ENCODE measurements at places on chromosomes 7 and 10.
A peak's percentile ranks its signal among the peaks of the same experiment; 100 is the strongest.

- DNase-seq = no peak
These were observed 95.7 kb upstream of the PALS2 start for GRCh38 chr7:24477398-24478136.

GRCh38 chr7:121793716-121794115, 79.2 kb upstream of the PTPRZ1 start:
- DNase-seq = no peak

- no peak for DNase-seq
These were observed 467 bp downstream of the MMRN2 start for GRCh38 chr10:86956848-86957448.

DNA sequence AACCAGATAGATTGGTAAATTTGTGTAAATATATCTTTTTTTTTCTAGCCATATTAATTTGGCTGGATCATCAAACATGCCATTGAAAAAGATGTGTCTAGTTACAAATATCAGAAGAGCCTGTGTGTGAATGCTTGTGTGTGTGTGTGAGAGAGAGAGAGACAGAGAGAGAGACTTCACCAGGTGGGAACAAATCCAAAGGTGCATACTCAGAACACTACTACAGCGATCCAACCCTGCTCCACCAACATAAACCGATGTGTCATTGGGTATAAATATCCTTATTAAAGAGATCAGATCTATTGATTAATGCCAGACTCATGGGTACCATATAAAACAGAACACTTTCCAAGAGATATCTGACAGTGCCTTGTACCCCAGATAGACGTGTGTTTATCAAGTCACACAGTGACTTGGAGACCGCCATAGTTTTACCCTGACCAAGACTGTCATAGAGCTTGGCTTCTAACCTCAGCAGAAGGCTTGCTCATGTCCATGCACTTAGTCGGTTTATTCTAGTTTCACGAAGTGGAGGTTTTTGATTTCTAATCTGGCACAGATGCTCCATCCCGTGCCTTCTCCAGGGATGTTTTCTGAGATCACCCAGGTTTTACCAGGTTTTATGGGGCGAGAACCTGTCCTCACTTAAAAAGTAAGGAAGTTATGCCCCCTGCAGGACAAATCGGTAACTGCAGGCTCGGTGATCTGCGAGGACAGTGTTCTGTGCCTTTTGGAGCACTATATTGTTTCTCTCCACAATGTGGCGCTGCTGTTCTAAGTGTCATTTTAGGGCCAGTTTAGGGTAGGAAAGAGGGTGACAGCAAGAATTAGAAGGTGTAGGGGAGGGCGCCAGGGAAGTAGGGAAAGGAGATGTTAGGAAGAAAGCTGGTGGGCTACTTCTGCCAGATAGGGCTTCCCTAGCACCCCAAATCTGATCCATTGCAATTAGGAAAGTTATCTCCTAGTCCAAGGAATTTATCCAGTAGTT, 29.3 kb upstream of the WNT8B start:
- peak; percentile 97 for DNase-seq

DNA sequence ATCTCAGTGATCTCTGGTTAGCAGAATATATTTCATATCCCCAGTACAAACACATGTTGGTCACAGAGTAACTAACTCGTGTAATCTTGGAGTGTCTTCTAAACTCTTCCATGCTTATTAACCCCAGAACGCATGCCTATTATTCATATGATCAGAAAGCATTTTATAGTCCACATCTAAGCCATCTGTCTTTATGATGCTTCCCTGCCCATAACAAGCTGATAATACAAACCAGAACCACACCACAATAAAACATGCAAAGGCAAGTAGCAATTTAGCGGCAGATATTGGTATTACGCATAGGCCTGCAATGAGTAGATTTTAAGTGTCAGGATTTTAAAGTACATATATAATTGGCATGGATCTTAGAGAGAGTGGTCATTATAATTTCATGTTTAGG, 120.0 kb upstream of the PRKCQ start:
- no peak for DNase-seq

DNA sequence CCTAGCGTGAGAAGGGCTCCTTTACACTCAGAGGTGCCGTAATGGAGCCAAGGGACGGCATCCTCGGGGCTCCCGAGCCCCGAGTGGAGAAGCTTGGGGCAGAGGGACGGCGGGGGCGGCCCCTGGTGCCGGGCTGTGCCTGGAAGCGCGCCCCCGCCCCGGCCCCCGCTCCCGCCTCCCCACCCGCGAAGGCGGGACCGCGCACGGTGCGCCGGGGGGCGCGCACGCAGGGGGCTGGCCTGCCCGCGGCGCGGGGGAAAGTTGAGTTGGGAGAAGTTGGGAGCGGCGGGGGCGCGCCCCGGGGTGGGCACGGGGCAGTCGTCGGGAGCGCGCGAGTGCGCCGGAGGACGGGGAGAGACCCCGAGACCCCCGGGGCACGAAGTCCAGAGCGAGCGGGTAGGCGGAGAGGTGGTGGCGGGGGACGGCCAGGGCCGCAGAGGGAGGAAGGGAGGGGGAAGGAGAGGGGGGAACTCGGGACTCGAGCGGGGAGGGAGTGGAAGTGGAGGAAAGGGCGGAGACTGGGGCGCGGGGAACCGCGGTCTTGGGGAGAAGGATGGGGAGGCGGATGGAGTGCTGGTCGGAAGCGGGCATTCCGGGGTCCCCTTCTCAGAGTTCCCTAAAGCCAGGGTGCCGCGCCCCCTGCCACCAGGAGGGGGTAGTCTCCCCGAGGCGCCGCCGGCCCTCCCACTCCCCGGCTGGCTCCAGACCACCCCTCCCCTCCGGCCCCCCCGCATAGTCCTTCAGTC, at the start of gene SLC4A2:
SLC4A2 (plus strand) TSS at position 223 of the 746 bp plus-strand sequence. CDS start 2,399 bp downstream, outside the sequence.
- DNase-seq = peak; percentile 29

GRCh38 chr10:71817831-71818655, 33.0 kb downstream of the PSAP start:
- no peak for DNase-seq

All from activated naive CD4-positive, alpha-beta T cell (primary cell).